NCI-H1105 (cell line): ENCODE measurements at places on chromosomes 5 and 9.

- no peak for DNase-seq
These were observed 231.3 kb downstream of the NPR3 start for GRCh38 chr5:32942225-32942989.

GRCh38 chr9:112853882-112854585, 36.6 kb downstream of the SLC46A2 start:
- no peak for DNase-seq

- DNase-seq, result peak; percentile 73
These were observed 7.0 kb upstream of the AK1 start for GRCh38 chr9:127884427-127884911.

- no peak for DNase-seq
These were observed 41.0 kb downstream of the ALDH1A1 start for GRCh38 chr9:72911816-72912215.

- no peak for DNase-seq
These were observed 15.7 kb downstream of the BRD3OS start for GRCh38 chr9:134040781-134041648.

GRCh38 chr9:125521462-125522327, 185.3 kb downstream of the MAPKAP1 start:
- no peak for DNase-seq
